ENCODE measurements at places on chromosomes 3 and 15.

- peak; percentile 33 for DNase-seq
Observed at GRCh38 chr3:8769088-8769822, at the start of gene OXTR. TSS of gene OXTR (minus strand) at chr3:8769613. CDS start at chr3:8768187, 1,426 bp downstream.

DNA sequence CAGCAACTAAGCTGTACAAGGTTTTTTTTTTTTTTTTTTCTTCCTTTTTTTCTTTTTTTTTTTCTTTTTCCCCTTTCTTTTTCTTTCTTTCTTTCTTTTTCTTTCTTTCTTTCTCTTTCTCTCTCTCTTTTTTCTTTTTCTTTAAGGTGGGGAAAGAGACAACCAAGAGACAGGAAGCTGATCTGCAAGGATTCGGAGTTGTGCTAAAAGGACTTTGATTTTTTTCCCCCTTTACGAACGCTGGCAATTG is 148 bp downstream of the RBMS3 start:
- DNase-seq = no peak

- DNase-seq = no peak
Observed at GRCh38 chr15:41838400-41838897, at the start of gene PLA2G4B. TSS of gene PLA2G4B (plus strand) at chr15:41838847. CDS start at chr15:41838914, 67 bp downstream.

DNA sequence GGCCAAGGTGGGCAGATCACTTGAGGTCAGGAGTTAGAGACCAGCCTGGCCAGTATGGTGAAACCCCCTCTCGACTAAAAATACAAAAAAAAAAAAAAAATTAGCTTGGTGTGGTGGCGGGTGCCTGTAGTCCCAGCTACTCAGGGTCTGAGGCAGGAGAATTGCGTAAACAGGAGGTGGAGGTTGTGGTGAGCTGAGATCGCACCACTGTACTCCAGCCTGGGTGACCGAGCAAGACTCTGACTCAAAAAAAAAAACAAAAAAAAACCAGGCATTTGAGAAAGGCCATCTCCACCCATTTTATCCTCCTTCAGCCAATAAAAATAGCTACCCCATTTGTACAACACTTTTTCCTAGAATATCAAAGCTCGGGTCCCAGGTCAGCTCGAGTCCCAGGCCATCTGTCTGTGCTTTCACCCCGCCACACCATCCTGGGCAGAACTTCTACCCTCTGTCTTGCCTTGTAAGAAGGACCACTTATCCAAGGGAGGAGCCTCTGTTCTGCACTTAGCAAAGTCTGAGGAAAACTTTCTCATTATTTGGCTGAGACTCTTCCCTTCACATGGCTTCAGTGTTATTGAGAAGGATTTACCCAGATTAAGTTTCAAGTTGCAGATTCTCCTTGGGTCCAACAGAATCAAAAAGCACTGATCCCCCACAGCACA is 99.1 kb downstream of the MESD start:
- DNase-seq = no peak

- no peak for DNase-seq
Observed at GRCh38 chr3:105495021-105495420, 128.3 kb downstream of the ALCAM start.

- no peak for DNase-seq
Observed at GRCh38 chr3:100708644-100708988, 678 bp upstream of the TFG start.

GRCh38 chr3:53694666-53695323 is 151.4 kb downstream of the CHDH start:
- DNase-seq = no peak

GRCh38 chr3:54663501-54664011 is 264.3 kb downstream of the LRTM1 start:
- DNase-seq = no peak

DNA sequence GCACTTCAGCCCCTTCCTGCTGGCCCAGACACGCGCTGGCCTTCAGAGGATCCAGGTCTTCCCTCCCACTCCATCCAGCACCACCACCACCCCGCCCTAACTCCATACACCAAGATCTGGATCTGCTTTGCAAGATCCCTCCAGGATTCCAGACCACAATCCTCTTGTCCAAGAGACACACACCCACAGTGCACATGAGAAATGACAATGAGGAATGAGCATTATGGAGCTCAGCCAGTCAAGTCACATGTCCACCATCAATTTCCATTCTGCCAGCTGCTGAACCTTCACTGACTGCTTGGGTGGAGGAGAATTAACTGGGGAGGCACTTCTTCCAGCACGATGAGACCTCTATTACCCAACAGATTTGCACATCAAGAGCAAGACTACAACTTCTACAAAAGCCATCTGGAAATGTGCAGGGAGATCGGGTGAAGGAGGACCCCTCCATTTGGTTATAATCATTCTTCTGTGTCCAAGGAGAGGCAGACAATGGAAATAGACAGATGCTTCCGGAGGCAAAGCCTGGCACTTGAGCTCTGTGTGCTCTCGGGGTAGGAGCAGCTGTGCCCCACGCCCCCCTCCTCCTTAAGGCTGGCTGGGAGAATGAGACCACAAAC is 12.3 kb upstream of the SPATA12 start:
- DNase-seq = no peak

DNA sequence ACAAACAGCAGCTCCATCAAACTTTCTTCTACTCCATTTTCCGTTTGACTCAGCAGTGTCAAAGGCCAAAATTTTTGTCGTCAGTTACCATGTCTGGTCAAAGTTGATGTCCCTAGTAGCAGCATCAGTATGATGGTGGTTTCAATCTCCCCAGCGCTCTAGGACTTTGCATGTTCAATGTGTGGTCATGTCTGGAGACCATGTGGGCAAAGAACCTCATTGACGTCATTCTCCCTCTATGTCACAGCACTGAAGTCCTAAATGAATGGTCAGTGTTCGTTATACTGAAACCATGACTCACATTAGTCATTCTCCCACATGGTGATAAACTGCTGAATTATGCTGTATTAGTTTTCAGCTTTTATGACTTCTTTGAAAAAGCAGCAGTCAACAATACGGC is 23.2 kb downstream of the SHC4 start:
- no peak for DNase-seq

GRCh38 chr15:25731411-25731810 is 131.7 kb downstream of the ATP10A start:
- DNase-seq = no peak

- DNase-seq = no peak
Observed at GRCh38 chr3:93906245-93906644, 67.5 kb downstream of the PROS1 start.

DNA sequence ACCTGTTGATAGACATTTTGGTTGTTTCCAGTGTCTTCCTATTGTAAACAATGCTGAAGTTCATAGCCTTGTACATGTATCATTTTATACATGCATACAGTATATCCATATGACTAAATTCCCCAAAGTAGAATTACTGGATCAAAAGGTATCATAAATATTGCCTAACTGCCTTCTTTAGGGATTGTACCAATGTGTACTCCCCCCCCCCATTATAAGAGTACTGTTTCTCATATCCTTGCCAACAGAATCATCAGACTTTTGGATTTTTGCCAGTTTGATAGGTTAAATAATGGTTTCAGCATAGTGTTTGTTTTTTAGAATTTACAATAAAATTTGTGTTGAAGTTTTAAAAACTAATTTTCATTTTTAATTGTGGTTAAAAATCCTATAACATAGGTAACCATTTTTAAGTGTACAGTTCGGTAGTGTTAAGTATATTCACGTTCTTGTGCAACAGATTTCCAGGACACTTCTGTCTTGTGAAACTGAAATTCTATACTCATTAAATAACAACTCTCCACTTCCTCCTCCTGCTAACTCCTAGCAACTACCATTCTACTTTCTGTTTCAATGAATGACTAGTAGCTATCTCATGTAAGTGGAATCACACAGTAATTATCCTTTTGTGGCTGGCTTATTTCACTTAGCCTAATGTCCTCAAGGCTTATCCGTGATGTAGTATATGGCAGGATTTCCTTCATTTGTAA is 30.8 kb upstream of the MAP3K13 start:
- DNase-seq = no peak

DNA sequence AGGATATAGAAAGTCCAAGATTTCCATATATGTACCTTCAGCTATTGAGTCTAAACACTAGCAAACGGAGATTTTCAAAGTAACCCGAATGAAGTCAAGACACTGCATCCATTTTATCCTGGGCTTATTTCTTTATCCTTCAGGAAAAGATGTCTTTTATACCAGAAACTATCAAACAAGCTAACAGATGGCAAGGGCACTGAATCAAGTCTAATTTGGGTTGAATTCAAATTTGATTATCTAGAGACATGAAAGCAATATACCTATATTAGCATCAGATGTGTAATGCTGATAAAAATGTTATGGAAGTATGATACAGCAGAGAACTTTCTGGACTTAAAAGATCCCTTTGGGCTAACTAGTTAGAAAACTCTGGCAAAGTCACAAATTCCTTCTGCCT is 138.3 kb upstream of the TSPAN3 start:
- DNase-seq = no peak

- no peak for DNase-seq
Observed at GRCh38 chr3:82814660-82815059, 1053.2 kb upstream of the GBE1 start.

DNA sequence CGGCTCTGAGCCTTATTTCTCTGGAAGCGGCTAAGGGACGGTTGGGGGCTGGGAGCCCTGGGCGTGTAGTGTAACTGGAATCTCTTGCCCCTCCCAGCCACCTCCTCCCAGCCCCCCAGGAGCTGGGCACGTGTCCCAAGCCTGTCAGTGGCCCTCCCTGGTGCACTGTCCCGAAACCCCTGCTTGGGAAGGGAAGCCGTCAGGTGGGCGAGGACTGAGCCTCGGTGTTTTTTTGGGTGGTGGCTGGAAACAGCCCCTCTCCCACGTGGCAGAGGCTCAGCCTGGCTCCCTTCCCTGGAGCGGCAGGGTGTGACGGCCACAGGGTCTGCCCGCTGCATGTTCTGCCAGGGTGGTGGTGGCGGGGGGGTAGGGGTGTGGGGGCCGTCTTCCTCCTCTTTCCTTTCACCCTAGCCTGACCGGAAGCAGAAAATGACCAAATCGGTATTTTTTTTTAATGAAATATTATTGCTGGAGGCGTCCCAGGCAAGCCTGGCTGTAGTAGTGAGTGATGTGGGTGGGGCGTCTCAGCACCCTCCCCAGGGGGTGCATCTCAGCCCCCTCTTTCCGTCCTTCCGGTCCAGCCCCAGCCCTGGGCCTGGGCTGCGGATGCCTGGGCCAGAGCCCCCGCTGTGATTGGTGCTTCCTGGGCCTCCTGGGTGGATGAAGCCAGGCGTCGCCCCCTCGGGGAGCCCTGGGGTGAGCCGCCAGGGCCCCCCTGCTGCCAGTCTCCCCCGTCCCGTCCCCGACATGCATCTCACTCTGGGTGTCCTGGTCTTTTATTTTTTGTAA is 58.8 kb upstream of the GOLGA8A start:
- DNase-seq = no peak

DNA sequence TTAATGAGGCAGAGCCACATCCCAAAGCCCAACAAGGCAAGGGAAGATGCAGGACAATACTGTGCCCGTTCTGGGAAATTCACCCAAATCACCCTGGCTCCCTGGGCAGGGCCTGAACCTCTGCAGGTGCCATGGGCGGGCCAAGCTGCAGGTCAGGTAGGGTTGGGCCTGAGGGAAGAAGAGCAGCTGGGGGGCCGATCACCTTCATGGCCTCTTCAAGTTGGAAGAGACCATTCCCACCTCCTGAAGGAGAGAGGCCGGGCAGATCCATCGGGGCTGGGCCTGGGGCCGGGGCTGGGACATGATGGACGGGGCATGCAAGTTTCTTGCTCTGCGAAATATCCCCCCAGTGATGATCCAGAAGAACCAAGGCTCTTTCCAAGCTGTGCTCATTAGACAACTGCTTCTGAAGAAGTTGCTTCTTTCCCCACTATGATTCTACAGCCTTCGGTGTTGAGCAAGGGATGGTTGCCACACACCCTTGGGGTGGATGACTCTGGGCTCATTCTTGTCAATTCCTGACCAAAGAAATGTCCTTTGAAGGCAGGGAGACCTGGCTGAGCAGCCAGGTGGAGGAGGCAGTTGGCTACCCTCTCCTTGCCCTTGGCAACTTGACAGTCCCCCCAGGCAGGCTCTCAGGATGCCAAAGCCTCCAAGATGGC is 38.2 kb downstream of the KLHL25 start:
- no peak for DNase-seq

DNA sequence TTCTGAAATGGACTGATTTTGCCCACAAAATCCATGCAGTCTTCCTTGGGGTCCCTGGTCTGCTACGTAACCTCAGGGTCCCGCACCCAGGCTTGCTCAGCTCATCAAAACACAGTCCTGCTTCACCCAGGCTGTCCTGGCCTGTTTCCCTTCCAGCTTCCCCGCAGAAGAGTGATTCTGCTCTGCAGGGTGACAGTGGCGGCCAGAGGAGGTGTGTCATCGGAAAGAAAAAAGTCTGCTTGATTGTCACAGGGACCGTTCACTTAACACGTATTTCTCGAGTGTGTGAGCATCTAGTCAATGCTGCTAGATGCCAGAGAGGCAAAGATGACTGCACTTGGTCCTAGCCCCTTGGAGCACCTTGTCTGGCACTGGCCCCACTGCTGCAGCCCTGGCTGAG is 50.1 kb upstream of the ABHD2 start:
- no peak for DNase-seq

DNA sequence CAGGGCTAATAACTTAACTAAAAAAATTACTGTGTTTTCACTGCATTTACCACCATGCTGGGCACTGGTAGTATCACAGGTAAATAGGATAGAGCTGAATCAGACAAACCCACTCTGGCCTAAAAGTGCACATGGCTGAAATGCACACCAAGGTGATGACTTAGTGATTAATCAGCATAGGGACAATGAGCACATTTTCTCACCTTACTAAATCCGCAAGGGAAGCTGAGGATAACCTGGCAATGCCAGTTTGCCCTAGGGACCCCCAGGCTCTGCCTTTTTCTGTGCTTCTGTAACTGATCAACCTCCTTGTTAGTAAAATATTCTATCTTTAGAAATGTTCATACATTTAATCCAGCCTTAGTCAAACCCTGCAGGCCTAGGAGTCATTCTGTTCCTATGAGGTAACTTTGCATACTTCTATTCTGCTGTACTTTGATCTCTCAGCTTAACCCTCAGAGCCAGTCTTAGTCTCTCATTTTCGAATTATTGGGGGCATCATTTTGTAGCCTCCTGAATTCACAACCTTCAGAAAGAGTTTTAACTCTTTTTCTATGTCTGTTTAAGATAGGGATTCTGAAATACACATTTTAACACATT is 562.9 kb upstream of the KCNMB2 start:
- no peak for DNase-seq

DNA sequence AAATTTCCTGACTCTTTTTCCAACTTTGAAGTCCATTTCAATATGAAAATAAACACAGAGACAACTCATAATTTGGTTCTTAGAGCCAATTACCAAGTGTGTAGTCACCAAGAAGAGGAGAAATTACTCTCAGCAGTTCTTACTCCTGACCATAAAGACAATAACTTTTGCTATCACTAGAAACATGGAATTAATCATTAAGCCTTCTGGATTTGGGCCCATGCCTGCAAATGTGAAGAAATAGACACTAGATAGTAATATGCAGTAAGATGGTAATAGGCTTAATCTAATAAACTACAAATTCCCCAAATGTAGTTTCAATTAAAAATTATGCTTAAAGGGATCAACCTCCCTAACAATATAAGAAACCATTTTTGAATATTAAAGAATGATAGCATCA is 185.1 kb upstream of the AGTR1 start:
- no peak for DNase-seq

DNA sequence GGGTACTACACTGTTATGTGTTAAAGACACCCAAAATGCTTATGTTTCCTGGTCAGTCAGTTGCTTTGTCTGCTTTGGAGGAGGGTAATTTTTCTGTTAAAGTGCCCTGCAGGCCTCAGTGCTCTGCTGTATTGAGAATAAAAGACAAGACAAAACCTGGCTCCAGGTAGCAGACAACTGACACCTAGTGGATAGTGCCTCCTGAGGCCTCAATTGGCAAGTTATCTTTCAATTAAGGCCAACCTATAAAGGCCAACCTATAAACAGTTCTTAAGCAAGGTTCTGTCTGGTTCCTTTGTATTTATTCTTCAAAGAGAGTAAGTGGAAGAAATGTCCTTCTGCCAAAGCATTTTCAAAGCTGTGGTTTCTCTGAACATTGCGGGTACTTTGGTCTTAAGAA is 773.8 kb downstream of the MECOM start:
- DNase-seq = no peak
